Endothelial cell of umbilical vein (primary cell): ENCODE measurements at places on chromosomes 3 and 15. TPM values are rescaled to one million over a fixed set of nuclear protein-coding genes. Genes with fewer than 3 reads are reported as not detected.

SELENOS gene
- polyA plus RNA-seq, result 92.4 and 101 TPM in 2 replicates

PCSK6 gene
- 0.18 and 0.33 TPM in 2 replicates for polyA plus RNA-seq

CYP8B1 gene
- not detected in 2 replicates for polyA plus RNA-seq

ISY1 gene
- polyA plus RNA-seq, result 50.7 and 65.1 TPM in 2 replicates

CD86 gene
- not detected in 2 replicates for polyA plus RNA-seq

DCLK3 gene
- not detected in 2 replicates for polyA plus RNA-seq

PLEKHO2 gene
- polyA plus RNA-seq, result 21.9 and 23.9 TPM in 2 replicates

BDH1 gene
- polyA plus RNA-seq, result 5.3 and 6.9 TPM in 2 replicates

OXNAD1 gene
- polyA plus RNA-seq, result 4.1 and 5.5 TPM in 2 replicates

IQCH gene
- 0.16 and 0.29 TPM in 2 replicates for polyA plus RNA-seq

SLC30A4 gene
- 2.4 and 2.7 TPM in 2 replicates for polyA plus RNA-seq

B3GNT5 gene
- polyA plus RNA-seq, result 3.3 and 4.1 TPM in 2 replicates

ETV5 gene
- polyA plus RNA-seq, result 6.9 and 8.8 TPM in 2 replicates

TMEM266 gene
- polyA plus RNA-seq, result not detected in 2 replicates

MAGEL2 gene
- not detected in 2 replicates for polyA plus RNA-seq

DNA sequence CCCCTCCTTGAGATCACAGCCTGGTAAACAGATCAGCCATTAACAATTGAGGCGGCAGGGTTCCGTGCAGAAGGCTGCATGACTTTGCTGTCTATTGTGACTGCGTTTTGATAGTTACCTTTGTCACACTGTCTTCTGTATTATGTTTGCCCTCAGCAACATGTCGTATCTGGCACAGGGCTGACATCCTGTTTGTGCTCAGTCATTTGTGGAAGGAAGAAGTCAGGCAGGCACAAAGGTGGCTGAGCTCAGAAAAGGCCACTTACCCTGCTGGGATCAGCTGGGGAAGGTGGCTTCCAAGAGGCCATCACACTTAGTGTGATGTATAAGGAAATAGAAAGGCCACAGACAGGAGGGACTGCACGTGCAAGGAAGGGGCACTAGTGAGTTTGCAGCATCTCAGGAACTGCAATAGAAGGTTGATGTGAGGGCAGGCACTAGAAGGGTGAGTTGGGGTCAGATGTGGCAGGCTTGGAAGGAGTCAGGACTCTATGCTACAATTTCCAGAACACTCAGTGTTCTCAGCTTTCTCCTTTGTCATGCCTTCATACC is 13.4 kb downstream of the PML start:
- no peak for DNase-seq

GRCh38 chr3:170247875-170248274 is 25.7 kb downstream of the PRKCI start:
- DNase-seq, result no peak

GRCh38 chr3:71846185-71846584 is 61.2 kb upstream of the PROK2 start:
- DNase-seq, result no peak

- DNase-seq, result no peak
Measured at GRCh38 chr3:170233530-170233929, 11.3 kb downstream of the PRKCI start.

DNA sequence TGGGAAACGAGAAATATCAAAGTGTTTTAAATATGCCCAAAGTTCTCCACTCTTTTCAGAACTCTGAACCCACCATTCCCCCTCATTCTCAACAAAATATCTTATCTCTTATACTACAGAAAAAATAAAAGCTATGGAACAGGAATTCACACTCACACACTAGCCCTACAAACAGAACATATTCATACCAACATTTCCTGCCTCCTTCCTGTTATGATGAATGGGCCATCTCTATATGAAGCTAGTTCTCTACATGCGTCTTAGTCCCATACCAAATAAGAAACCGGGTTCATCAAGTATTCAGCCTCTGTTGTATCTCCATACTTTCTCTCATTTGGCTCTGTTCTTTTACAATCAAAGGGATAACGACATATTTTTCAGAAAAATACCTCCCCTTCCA is 72.6 kb downstream of the PLSCR2 start:
- DNase-seq, result peak; percentile 77

- no peak for DNase-seq
Measured at GRCh38 chr15:39285071-39285470, 295.8 kb upstream of the THBS1 start.

- no peak for DNase-seq
Measured at GRCh38 chr15:40016224-40016865, 22.6 kb downstream of the SRP14 start.

DNA sequence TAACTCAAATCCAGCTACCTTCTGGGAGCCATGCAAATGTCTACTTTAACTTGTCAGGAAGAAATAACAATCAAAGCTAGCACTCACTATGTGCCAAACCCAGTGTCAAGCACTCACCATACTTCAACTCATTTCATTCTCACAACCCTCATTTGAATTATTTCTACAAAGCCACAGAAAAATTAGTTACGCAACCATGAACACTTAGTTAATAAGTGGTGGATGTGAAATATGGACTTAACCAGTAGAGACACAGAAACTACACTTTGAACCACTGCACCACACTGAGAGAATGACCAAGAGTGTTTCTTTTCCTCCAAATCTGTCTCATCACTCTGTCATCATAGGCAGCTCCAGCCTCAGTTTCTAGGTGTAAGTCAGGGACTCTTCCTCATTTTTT is 91.0 kb upstream of the MBNL1 start:
- DNase-seq, result no peak

GRCh38 chr3:25386686-25387255 is 41.3 kb upstream of the RARB start:
- DNase-seq, result no peak

DNA sequence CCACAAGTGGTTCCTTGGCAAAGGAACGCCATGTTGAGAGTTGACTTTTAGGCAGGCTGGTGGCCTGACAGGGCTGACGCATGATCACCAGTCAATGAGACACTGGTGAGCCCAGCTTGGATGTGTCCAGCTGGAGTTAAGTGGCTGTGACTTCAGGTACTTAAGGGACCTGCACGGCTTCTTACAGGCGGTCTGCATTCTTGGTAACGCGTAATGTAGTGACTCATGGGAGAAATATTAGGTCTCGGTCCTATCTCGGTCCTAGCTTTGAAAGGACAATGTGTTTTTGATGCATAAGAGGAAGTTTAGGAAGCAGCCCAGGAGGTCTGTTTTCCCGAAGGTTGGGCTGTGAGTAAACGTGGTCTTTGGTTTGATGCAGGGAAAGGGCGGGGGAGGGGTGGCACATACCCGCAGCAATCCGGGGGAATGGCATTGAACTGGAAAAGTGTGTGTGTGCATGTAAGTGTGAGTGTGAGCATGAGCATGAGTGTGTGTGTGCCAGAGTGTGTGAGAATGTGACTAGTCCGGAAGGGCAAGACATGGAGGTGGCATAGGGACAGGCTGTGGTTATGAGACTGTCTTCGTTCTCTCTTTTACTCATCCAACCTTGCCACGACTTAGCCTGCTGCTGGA is 55.3 kb downstream of the FAM43A start:
- peak; percentile 93 for DNase-seq

DNA sequence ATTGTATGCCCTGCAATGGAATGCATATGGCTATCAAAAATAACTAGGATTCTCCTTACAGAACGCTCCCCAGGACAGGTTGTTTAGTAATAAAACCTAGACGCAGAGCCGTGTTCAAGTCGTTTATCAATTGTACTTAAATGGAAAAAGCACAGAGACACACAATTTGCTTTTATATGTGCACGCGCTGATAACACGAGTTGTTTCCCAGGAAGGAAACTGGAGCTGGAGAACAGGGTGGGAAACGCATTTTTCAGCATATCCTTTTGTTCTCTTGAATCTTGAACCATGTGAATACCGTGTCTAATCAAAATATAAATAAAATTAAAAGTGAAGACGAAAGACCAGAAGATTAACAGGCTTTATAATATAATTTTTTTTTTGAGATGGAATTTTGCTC is 3.6 kb upstream of the ANPEP start:
- peak; percentile 55 for DNase-seq

DNA sequence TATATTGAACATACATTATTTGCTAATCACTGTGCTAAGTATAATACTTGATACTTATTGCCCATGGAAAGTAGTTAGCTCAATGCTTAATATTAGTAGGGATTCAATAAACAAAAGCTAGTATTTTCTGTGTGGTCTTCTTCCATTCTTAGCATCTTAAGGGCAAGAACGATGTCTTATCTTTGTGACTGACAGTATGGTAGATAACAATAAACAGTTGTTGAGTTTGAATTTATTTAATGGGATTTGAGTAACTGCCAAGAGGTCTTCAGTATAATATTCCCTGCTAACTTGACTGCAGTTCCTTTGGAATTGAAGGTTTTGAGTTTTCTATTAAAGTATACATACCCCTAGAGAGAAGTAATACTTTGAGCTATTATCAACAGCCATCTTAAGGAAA is 70.1 kb downstream of the ZNF609 start:
- no peak for DNase-seq

DNA sequence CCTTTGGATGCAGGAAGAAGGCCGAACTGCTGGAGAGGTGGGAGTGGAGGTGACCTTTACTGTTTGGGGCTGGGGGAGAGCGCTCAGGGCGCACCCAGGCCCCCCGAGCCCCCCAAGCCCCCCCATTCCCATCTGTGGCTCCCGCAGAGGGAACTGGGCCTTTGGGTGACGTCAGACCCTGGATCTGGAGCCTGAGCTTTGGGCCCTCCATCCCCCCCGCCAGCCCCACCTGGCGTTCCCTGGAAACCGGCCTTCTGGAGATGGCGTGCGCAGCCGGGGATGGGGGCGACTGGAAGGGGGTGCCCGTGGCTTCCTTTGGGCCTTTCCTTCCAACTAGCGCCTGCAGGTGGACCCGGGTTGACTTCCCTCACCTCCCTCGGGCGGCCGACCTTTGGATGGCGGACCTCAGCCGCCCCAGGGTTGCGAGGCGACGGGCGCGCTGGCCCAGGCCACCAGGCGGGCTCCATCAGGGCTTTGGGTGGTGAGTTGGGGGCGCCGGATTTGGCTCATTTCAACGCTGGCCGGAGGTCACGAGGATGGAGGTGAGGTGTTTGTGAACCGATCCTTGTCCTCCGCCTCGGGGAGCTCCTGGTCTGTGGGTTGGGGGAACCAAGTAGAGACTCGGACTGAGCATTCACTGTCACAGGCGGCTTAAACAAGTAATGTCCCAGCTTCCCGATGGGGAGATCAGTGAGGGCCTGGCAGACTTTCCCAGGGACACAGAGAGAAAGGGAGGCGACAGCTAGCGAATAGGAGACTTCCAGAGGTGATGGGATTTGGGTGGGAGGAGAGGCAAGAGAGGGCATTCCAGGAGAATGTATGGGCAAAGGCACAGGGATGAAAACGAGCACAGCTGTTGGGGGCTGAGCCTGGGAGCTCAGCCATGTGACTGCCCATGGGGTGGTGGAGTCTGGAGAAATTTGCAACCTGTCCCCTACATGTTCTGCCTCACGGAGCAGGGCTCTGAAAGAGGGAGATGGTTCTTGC is 709 bp downstream of the SCAMP5 start:
- DNase-seq, result no peak

GRCh38 chr3:173913397-173913796 is 515.9 kb downstream of the NLGN1 start:
- DNase-seq, result peak; percentile 63

DNA sequence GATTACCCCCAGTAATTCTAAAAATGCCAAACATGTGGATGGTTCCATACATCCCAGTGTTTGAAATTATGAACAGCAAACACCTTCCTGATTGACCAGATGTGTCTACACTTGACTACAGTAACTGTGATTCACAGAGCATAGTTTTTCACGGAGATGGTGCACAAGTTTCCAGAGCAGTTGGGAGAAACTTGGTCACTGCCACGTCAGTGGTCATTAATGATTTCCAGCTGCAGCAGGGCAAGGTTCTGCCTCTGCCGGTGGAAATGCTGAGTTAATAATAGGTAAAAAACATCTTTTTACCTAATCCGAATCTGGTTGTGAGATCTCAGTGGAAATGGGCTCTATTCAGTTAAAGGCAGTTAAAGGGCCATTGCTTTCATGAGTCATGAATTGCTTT is 154.1 kb upstream of the FEZF2 start:
- DNase-seq, result no peak

- DNase-seq, result peak; percentile 65
Measured at GRCh38 chr15:56736881-56737707, 3.8 kb upstream of the ZNF280D start.

DNA sequence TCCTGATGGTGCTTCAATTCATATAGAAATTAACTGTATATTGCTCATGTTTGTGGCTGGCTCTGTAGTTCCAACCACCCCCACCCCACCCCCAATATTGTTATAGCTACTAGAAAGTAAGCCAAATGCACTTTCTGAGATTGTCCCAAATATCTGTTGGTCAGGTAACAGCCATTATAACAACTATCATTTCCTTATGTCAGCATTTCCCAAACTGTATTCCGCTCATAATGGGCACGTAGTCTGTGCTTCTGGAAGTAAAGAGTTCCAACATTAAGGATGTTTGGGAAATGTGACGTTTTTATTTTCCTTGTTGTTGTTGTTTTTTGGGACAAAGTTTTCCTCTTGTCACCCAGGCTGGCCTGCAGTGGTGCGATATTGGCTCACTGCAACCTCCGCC is 12.2 kb upstream of the TBL1XR1 start:
- no peak for DNase-seq

DNA sequence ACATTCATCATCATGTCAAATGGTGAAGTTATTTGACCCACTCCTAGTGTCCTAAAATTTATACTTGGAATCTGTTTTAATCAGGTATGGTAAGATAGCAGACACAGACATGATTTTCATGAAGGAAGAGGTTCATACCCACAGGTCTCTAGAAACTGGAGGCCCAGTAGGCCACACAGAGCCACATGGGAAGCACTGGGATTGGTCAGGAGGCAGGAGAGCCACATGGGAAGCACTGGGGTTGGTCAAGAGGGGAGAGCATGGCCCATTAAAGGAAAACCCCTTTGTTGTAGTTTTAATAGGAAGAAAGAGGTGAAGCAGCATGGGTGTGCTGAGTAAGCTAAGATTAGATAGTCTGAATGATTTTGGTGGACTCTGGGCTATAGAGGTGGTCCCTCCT is 356.9 kb downstream of the MFSD1 start:
- DNase-seq, result no peak

GRCh38 chr3:31546162-31546561 is 13.4 kb downstream of the STT3B start:
- DNase-seq, result no peak

DNA sequence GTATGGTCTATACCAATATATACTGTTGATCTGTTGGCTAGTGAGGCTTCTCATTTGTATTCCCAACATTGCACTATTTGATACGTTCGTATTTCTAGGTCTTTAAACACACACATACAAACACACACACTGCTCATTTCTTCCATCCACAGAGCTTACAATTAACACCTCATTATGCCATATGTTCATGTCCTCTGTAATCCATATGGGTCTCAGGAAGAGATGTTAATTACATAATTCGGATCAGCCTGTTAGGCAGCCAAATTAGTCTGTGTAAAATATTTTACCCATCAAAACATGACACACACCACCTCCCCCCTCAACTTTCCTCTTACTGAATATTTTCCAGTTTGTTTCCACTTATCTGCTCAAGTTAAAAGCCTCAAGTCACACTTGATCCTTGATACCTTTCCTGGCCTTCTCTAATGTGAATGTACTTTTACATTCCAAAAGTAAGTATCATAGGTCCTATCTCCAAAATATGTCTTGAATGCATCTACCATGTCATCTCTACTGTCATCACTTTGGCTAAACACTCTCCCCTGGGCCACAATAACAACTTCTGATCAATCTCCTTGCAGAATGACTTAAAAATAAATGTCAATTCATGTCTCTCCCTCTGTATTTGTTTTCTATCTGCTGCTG is 28.2 kb downstream of the EOGT start:
- DNase-seq, result no peak

- DNase-seq, result no peak
Measured at GRCh38 chr3:29936054-29936453, 655.2 kb downstream of the RBMS3 start.

- no peak for DNase-seq
Measured at GRCh38 chr3:18767756-18768303, 342.7 kb upstream of the SATB1 start.
